ENCODE measurements at places on chromosomes 5 and 9.

- DNase-seq: no peak
These were observed 129.7 kb downstream of the ADAMTS2 start for GRCh38 chr5:179215576-179215975.

DNA sequence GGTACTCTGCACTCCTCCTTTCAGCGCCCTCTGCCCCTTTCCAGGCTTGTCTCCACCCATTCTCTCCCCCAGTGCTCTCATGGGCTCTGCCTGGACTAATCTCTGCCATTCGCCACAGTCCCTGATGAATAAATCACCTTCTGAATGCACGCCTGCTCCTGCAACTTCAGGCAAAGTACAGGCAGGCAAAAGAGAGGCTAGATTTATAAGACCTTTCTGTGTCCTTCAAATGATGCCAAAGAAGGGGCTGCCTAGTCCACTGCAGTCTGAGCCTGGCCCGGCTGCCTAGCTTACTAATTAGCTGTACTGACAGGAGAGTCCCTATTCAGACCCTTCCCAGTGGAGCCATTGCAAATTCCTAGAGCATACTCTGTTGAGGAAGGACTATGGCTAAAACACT is 7.4 kb downstream of the FGF1 start:
- DNase-seq: no peak

DNA sequence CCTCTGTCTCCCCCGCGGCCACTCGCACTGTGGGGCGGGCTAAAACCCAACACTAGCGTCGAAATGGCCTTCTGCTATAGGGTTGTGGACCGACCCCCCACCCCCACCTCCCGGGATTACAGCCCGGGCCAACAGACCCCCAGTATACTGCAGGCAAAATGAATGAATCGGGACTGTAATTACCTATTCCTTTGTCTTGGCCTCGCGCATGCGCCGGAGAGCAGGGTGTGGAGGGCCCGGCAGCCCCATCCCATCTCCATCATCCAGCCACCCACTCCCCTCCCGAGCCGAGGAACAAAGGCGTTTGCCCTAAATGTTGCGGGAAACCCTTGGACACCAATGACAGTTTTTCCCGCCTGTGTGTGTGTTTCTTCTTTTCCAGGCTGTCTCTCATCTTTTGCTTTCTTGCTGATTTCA is 1.6 kb downstream of the BASP1 start:
- no peak for DNase-seq

- DNase-seq: no peak
These were observed 376.6 kb downstream of the PTPRD start for GRCh38 chr9:10236161-10236560.

GRCh38 chr9:106482733-106483132 is 380.2 kb upstream of the ZNF462 start:
- DNase-seq: no peak

DNA sequence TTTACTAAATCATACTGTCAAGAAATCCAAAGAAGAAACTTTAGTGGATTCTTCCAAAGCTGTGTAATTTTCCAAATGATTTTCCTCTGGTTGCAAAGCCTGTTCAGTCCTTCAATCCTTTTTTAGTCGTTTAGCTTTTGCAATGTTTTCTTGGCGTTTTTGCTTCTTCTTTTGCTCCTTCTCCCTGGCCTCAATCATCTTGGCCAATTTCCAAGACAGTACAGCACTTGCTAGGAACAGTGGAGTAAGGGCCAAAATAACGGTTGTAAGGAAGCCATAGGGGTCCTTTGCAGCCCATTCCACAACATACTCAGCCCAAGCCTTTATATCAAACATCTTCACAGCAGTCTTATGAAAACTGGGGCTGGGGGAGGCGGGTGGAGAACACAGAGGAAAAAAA is 2.4 kb downstream of the SMIM15 start:
- no peak for DNase-seq

DNA sequence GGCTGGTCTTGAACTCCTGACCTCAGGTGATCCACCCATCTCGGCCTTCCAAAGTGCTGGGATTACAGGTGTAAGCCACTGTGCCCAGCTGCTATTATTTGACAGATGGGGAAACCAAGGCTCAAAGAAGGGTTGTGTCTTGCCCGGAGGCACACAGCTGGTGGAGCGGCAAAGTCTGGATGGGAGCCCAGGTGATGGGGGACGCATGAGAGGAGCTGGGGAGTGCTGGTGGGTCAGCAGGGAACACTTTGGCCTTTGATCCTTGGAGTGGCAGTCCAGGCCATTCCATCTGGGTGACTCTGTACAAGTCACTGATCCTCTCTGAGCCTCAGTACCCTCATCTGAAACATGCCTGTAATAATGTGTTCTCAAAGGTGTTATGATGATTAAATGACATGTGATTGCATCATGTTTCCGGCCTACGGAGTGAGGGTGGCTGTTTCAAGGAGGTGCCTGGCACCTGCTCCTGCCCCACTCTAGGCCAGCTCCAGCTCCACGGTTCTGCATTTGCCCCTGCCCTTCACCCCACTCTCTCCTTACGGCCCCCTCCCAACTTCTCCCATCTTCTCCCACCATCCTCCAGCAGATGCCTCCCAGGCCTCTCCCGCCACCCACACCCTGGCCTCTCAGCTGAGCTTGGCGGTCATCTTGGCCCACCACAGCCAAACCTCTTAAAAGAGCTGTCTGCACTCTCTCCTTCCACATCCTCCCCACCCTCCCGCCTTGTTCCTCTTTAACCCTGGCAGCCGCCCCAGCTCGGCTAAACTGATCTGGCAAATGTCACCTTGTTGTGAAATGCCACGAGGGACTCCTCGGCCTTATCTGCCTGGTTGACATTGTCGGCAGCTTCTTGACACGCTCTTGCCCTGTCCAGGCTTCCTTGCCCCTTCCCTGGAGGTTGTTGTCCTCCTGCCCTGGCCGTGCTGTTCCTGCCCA is 5.5 kb upstream of the DBN1 start:
- no peak for DNase-seq
